HT-29 (cell line): ENCODE measurements at places on chromosomes 4 and X.

- DNase-seq = no peak
These were observed 27.4 kb downstream of the WDFY3 start for GRCh38 chr4:84939113-84939512.

- no peak for DNase-seq
These were observed 13.4 kb downstream of the STAP1 start for GRCh38 chr4:67571975-67572374.

- no peak for DNase-seq
These were observed 18.7 kb upstream of the ZNF157 start for GRCh38 chrX:47351706-47352105.

GRCh38 chr4:53508446-53508845 is 82.8 kb downstream of the LNX1 start:
- peak; percentile 31 for DNase-seq

DNA sequence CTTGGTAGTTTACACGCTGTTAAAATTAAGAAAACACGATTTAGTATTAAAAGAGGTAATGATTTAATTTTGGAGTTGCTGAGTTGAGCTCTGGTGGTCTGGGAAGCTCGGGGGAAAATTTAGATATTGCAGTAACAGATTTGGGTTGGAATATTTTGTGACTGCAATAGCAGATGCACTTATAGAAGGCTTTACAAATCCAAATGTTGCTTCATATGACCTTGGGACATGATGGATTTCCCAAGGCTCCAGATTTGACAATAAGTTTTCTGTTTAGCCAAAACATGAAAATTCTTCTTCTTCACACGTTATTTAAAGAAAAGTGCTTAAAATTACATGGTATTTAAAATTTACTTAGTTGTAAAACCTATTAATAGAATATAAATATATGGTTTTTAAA is 302.0 kb downstream of the SPRY1 start:
- DNase-seq = no peak

DNA sequence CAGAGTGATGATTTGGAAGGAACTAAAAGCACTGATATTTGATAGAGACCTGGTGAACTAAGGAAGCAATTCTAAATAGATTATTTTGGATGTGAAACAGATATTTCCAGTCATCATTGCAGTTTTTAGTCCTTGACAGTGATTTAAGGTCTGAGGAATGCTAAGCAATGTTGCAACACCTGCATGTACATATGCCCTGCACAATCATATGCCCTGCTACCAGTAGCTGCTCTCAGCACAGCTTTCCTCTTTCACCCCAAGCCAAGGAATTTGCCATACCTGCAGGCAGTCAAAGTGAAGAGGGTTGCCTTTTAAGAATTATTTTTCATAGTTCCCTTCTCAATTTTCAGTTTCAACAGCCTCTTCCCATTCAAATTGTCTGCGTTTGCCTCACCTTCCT is 8.7 kb upstream of the FAM47A start:
- DNase-seq = no peak

DNA sequence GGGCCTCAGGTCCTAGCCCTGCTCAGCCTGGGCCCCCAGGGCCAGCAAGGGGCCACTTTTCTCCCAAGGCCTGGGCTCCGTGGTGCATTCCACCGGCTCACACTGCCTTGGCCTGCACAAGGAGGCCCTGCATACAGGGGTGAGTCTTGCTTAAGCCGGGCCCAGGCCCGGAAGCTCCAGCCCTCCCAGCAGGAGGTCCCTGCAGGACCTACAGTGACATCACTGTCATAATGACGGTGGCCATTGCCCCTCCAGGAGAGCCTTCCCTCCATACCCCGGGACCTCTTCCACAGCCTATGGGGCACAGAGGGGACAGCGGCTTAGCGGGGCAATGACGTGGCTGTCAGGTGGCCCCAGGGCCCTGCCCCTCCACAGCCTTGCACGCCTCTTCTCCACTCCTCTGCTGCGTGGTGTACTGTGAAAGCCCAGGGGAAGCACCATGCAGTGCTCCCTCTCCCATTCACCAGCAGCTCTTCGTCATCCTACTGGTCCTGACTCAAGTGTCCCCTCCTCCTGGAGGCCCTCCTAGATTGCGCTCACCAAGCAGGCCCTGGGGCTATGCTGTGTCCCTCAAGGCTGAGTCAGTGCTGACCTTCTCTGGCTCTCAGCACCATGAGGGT is 32.3 kb upstream of the AFAP1 start:
- DNase-seq = no peak
